Small intestine (tissue), 16 donors: ENCODE measurements at places on chromosomes 3 and 15. TPM values are rescaled to one million over a fixed set of nuclear protein-coding genes. Genes with fewer than 3 reads are reported as not detected.

The PCOLCE2 gene
- polyA plus RNA-seq, result 6.1 TPM

The SUSD5 gene
- polyA plus RNA-seq, result 0.21 TPM

The ITPKA gene
- 30.3 TPM for polyA plus RNA-seq

The PLA2G4D gene
- polyA plus RNA-seq, result not detected

The RAB6B gene
- polyA plus RNA-seq, result 0.27 TPM

- H3K4me1 ChIP-seq, result no peaks in the 10 kb centered on the region
- H3K27me3 ChIP-seq, result no peaks in the 10 kb centered on the region
- no peak overlapping the region for H3K27ac ChIP-seq
- no peak for DNase-seq
- no peak overlapping the region for H3K4me3 ChIP-seq
Observed at GRCh38 chr3:142315083-142315482, 89.7 kb upstream of the GK5 start.

The NR2E3 gene
- polyA plus RNA-seq, result 0.27 TPM

The MEIS2 gene
- 11.8 TPM for polyA plus RNA-seq

DNA sequence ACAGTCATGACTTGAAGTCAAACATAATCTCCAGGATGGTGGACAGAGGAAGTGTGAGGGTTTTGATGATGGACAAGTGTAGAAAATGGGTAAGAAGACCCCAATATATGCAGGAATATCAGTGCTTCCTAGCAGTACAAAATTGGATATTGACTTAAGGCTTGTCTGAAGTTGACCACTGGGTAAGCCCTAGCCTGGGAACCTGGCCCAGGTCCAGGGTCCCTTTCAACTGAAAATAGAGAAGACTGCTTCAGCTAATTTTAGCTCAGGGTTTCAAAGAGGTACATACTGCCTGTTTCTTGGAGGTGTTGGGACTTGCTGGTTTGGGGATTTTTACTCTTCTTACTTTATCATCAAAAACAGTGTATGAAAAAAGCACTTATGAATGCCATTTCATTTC is 4.7 kb downstream of the NR1D2 start:
- DNase-seq, result no peak
- no peaks in the 10 kb centered on the region for H3K27me3 ChIP-seq
- no peak overlapping the region for H3K4me3 ChIP-seq
- H3K27ac ChIP-seq, result no peak overlapping the region
- peaks cover 3% of the 10 kb centered on the region for H3K4me1 ChIP-seq

The CKMT1A gene
- 115 TPM for polyA plus RNA-seq

- H3K4me1 ChIP-seq, result no peaks in the 10 kb centered on the region
- H3K27me3 ChIP-seq, result no peaks in the 10 kb centered on the region
- DNase-seq, result no peak
- H3K4me3 ChIP-seq, result no peak overlapping the region
Observed at GRCh38 chr3:128309026-128309425, 155.7 kb downstream of the EEFSEC start.

The WWTR1 gene
- polyA plus RNA-seq, result 18.2 TPM

GRCh38 chr3:116263842-116264545 is 181.3 kb downstream of the LSAMP start:
- H3K36me3 ChIP-seq, result no peaks in the 10 kb centered on the region
- H3K4me1 ChIP-seq, result no peaks in the 10 kb centered on the region
- H3K27me3 ChIP-seq, result no peaks in the 10 kb centered on the region
- H3K4me3 ChIP-seq, result no peak overlapping the region

GRCh38 chr3:150878996-150879575 is 26.2 kb downstream of the MINDY4B start:
- no peaks in the 10 kb centered on the region for H3K36me3 ChIP-seq
- H3K27me3 ChIP-seq, result no peaks in the 10 kb centered on the region
- H3K27ac ChIP-seq, result no peak overlapping the region
- no peak for DNase-seq

The GABPB1 gene
- 5.6 TPM for polyA plus RNA-seq

GRCh38 chr15:93052090-93052879 is 36.7 kb downstream of the RGMA start:
- DNase-seq, result no peak
- H3K36me3 ChIP-seq, result peaks cover 25% of the 10 kb centered on the region
- H3K4me1 ChIP-seq, result no peaks in the 10 kb centered on the region
- H3K27me3 ChIP-seq, result no peaks in the 10 kb centered on the region
- H3K27ac ChIP-seq, result no peak overlapping the region

The FGD5 gene
- polyA plus RNA-seq, result 16.1 TPM

- no peak for DNase-seq
- H3K27ac ChIP-seq, result no peak overlapping the region
- H3K4me3 ChIP-seq, result no peak overlapping the region
- no peaks in the 10 kb centered on the region for H3K4me1 ChIP-seq
- no peaks in the 10 kb centered on the region for H3K36me3 ChIP-seq
- no peaks in the 10 kb centered on the region for H3K27me3 ChIP-seq
Observed at GRCh38 chr3:172690936-172691335, 19.9 kb downstream of the NCEH1 start.

- H3K27ac ChIP-seq, result no peak overlapping the region
- no peaks in the 10 kb centered on the region for H3K36me3 ChIP-seq
- no peak overlapping the region for H3K4me3 ChIP-seq
Observed at GRCh38 chr15:52912172-52912571, 122.0 kb upstream of the ONECUT1 start.

DNA sequence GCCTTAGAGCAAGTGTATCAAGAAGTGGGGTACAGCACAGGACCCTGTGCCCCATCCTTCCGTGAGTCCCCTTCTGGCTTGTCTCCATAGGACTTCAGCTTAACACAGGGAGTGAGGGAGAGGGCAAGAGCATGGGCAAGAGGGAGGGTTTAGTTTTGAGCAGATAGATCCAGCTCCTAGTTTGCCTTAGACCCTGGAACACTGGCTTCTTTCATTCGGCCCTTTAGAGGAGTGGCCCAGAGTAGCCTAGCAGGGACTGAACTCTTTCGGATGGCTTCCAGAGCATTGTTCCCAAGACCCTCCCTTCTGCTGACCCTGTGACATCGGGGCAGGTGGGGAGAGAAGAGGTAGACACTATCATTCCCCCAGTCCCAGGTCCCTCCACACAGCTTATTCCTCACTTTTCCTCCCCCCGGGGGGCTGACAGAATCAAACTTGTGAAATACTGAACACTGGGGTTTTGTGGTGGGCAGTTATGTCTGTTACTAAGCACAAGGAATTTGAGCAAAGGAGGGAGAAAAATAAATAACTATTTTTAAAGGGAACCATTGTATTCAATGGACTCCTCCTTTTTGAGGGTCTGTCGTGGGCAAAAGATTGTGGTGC is 289.6 kb upstream of the C2CD4B start:
- no peak overlapping the region for H3K4me3 ChIP-seq
- H3K36me3 ChIP-seq, result no peaks in the 10 kb centered on the region
- H3K4me1 ChIP-seq, result no peaks in the 10 kb centered on the region
- DNase-seq, result no peak

DNA sequence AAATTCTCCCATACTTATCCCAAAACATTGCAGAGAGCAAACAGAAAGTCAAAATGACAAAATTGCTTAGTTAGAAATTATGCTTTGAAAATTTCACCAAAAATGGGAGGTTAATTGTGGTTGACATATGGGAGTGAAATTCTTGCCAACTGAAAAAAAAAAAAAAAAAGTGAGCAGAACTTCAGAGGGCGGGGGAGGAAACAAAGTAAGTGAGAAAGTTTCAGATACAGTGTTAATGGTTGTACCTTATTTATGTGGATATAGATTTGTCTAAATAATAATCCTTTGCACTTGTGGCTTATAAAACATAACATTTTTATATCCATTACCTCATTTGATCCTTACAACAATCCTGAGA is 91.5 kb upstream of the RAP2B start:
- H3K4me1 ChIP-seq, result no peaks in the 10 kb centered on the region
- no peaks in the 10 kb centered on the region for H3K27me3 ChIP-seq
- no peak overlapping the region for H3K27ac ChIP-seq
- H3K36me3 ChIP-seq, result no peaks in the 10 kb centered on the region
